ENCODE measurements at places on chromosomes 4 and X. TPM values are rescaled to one million over a fixed set of nuclear protein-coding genes. Genes with fewer than 3 reads are reported as not detected.

The DCAF12L2 gene
- 0.12 TPM for total RNA-seq

The TLL1 gene
- 0.15 TPM for total RNA-seq

The GRIA3 gene
- not detected for total RNA-seq

The ADD1 gene
- total RNA-seq = 68.0 TPM

The SPIN2A gene
- total RNA-seq = 0.13 TPM

The LRIT3 gene
- 0.02 TPM for total RNA-seq

The XG gene
- total RNA-seq = 0.07 TPM

The NCAPG gene
- total RNA-seq = 25.6 TPM

The SOWAHD gene
- 0.21 TPM for total RNA-seq

The ZCCHC18 gene
- total RNA-seq = 0.07 TPM

The LAP3 gene
- 31.6 TPM for total RNA-seq

The SPP1 gene
- 151 TPM for total RNA-seq

The STK26 gene
- total RNA-seq = 9.9 TPM

The ARX gene
- total RNA-seq = 0.58 TPM

The TSPAN7 gene
- 2.9 TPM for total RNA-seq

The CT47B1 gene
- total RNA-seq = 0.07 TPM

The ARMCX1 gene
- total RNA-seq = 0.68 TPM

The BEX5 gene
- not detected for total RNA-seq

The HSFX4 gene
- not detected for total RNA-seq

The TMEM144 gene
- total RNA-seq = 4.7 TPM

The NAP1L3 gene
- 0.27 TPM for total RNA-seq

The PSAPL1 gene
- 0.10 TPM for total RNA-seq

The GSX2 gene
- not detected for total RNA-seq

The TBC1D9 gene
- total RNA-seq = 6.5 TPM

The FAT4 gene
- total RNA-seq = 1.4 TPM

The ENPEP gene
- 0.07 TPM for total RNA-seq

The GPC3 gene
- not detected for total RNA-seq

The GAGE13 gene
- total RNA-seq = not detected

The SCRG1 gene
- not detected for total RNA-seq

The SSX1 gene
- not detected for total RNA-seq

The TGIF2LX gene
- not detected for total RNA-seq

The EVC2 gene
- 2.7 TPM for total RNA-seq

The STOX2 gene
- total RNA-seq = 3.0 TPM

The MAOA gene
- total RNA-seq = 0.80 TPM

The NXF3 gene
- not detected for total RNA-seq

The AMOT gene
- total RNA-seq = 0.02 TPM

The GABRQ gene
- 0.17 TPM for total RNA-seq

The PTCHD1 gene
- not detected for total RNA-seq

The ADGRG2 gene
- total RNA-seq = 7.1 TPM

The MBNL3 gene
- not detected for total RNA-seq

The H2BW2 gene
- total RNA-seq = not detected

The APLN gene
- 0.85 TPM for total RNA-seq

The ESX1 gene
- not detected for total RNA-seq

The HCCS gene
- total RNA-seq = 57.6 TPM

The SAGE1 gene
- total RNA-seq = 0.06 TPM

The TCEAL2 gene
- total RNA-seq = not detected

The ITGB1BP2 gene
- total RNA-seq = 1.0 TPM

The FGFR3 gene
- total RNA-seq = 2.2 TPM

The CTSO gene
- 0.96 TPM for total RNA-seq

The CFAP47 gene
- not detected for total RNA-seq

The RNF175 gene
- total RNA-seq = not detected

The EFHC2 gene
- 0.21 TPM for total RNA-seq

The IQSEC2 gene
- total RNA-seq = 44.7 TPM

The SLC6A8 gene
- 13.6 TPM for total RNA-seq

The BEND4 gene
- total RNA-seq = not detected

The MMGT1 gene
- total RNA-seq = 16.6 TPM

The C4orf46 gene
- total RNA-seq = 9.3 TPM

The CSN1S1 gene
- total RNA-seq = not detected

The NLRP2B gene
- not detected for total RNA-seq

The MAGEC3 gene
- total RNA-seq = not detected
